ENCODE measurements at places on chromosomes 7 and 10. TPM values are rescaled to one million over a fixed set of nuclear protein-coding genes. Genes with fewer than 3 reads are reported as not detected.

Gene PSD
- total RNA-seq = 1.7 TPM

DNA sequence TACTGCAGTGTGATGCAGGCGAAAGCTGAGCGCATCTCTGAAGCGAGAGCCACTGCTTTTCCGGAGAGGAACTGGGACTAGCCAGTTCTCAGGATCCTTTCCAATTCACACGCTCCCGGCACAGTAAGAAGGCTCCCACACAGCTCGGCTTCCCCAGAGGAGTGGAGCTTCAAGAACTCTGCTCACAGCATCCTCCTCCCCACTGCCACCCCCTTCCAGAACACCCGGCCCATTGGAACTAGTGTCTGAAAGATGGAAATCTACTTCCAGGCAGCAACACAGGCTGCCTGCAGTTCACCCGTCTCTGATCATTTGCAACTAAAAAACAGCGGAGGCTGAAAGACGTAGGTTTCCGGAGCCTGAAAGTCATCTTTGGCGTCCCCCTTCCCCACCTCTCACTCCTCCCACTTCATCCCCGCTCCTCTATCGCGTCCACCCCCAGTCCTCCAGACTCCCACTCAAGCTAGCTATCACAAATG lies at the start of gene DGKB:
TSS of gene DGKB (minus strand) at position 163 of the 479 bp plus-strand sequence.
- DNase-seq = no peak

DNA sequence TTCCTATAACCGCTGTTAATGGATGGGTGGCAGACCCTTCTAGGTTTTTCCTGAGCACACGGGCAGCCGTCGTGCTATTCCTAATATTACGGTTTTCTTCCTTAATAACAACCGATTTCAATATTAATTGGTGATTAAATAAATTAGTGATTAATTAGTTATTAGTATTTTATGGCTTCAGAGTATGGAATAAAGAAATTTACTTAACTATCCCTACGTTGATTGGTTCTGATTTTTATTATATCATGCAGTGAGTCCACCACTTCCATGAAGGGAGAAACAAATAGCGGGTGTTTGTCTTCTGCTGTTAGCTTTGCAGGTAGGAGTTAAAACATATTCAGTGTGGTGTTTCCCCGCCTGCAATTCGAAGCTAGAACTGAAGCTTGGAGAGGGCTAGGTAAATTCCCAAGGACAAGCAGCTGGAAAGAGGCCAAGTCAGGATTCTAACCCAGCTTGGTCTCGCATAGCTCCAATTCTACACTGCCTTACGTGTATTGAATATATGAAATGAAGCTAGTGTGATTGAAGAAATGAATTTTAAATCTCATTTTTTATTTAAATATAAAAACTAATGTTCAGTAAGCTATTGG lies 928 bp upstream of the CSTF2T start:
- DNase-seq = no peak

GRCh38 chr7:32515890-32516550 lies 20.7 kb downstream of the AVL9 start:
- DNase-seq = no peak

GRCh38 chr7:100430493-100431285 lies 1.1 kb downstream of the MEPCE start:
- no peak for DNase-seq
